ENCODE measurements at places on chromosomes 12 and 14.

DNA sequence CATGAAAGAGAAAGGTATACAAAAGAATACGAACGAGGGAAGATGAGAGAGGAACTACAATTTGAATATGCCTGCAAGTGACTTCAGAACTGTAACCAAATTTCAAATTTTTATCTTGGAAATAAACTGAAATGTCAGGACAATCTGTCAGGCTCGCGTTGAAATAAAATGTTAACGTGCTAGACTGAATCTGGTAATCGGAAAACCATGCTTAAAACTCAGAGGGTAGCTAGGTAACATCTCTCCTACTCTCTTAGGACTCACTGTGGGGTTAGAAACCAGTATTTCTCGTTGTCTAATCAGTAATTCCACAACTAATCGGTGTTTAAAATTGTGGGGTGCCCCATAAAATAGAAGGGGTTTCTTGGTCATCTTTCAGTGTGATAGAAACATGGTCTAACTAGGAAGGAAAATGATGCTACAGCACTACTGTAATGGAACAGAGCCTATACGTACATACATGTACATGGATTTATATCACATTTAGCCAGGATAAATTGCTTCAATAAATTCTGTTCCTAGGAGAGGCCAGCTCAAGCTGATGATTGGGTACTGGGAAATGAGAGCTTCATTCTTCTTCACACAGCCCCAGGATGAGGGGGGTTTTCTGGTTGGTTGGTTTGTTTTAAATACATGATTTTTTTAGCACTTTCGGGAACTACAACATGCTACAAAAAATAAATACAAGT, 23.9 kb downstream of the ATF7 start:
- DNase-seq: no peak

DNA sequence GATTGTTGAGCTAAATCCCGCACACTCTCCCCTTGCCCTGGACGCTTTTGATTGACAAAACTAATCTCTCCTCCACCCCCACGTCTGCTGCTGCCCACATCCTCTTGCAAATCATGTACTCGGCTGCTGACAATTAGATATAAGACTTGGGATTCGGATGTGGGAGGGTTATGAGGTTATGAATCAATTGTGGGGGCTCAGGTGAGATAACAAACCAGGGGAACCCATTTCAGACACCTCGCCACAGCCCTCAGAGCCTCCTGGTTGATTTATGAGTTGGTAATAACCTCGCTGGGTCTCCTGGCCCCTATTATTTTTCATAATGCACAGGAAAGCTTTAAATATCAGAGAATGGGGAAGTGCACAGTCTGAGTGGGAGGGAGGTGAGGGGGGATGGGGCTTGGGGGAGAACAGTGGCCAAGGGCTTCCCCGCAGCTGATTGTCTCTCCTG, 449.9 kb downstream of the DPF3 start:
- DNase-seq: no peak

- DNase-seq: no peak
These were observed 2.3 kb downstream of the C1QL4 start for GRCh38 chr12:49334681-49335080.

GRCh38 chr14:64998455-64998931, 11.8 kb downstream of the FNTB start:
- no peak for DNase-seq

GRCh38 chr12:69425417-69425816, 44.8 kb upstream of the FRS2 start:
- DNase-seq: no peak

GRCh38 chr14:56131865-56132833, 13.9 kb downstream of the PELI2 start:
- DNase-seq: no peak

GRCh38 chr12:59484575-59484974, 111.3 kb upstream of the SLC16A7 start:
- DNase-seq: no peak

DNA sequence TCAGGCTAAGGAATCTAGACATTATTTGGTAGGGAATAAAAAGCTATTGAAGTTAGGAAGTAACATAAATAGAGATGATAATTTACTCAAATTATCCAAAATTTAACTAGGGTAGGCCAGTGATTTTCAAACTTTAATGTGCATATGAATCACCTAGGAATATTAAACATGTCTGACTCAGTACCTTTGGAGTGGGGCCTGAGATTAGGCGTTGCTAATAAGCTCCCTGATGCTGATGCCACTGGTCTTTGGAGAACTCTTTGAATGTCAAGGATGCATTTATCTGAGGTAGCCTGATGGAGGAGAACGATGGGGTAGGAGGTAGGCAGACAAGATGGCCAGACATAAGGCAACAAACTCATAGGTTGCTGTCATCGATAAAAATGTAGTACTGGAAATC, 33.2 kb downstream of the EFCAB11 start:
- DNase-seq: no peak

DNA sequence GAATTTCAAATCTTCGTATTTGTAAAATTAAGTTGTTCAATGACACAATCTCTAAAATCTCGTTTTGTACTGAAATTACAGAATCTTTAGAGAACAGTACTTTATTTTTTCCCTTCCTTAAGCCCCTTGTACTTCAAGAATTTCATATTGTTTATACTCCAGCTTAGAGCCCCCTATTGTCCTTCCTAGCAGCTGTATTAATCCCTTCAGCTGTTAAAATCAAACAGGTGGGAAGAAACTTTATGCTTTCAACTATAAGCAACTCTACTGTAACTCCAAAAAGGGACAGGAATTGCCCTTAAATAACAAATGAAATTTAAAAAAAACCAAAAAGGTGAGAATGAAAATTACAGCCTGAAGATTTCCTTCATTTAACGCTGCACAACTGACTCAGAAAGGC, 1.7 kb downstream of the NACA start:
- no peak for DNase-seq
